Activated CD4-positive, alpha-beta T cell treated with anti-CD3 and anti-CD28 coated beads, Interleukin-2, amount 50 U/mL, for 1 hour (primary cell): ENCODE measurements at places on chromosomes 1 and 21.

GRCh38 chr1:94952539-94952938 is 25.6 kb upstream of the CNN3 start:
- no peak for DNase-seq

- DNase-seq = no peak
Measured at GRCh38 chr1:210684466-210685294, 356.0 kb downstream of the HHAT start.

- DNase-seq = no peak
Measured at GRCh38 chr1:24386241-24386640, 27.3 kb downstream of the STPG1 start.

DNA sequence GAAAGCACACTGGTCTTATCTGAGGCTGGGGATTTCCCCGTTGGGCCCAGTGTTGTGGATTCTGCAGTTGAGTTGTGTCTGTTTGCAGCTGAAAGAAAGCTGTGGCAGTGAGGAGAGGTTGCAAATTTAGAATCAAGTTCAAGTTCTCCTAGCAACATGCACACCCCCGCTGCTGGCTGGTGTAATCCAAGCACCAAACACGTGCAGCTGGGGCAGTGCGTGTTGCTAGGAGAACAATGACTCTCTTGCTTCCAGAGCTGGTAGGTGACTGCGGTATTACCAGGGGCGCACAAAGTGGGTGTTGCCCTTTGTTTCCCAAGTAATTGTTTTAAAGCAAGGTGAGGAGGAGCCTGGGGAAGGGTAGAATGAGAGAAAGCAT is 91.5 kb downstream of the IER5 start:
- DNase-seq = peak; percentile 41

DNA sequence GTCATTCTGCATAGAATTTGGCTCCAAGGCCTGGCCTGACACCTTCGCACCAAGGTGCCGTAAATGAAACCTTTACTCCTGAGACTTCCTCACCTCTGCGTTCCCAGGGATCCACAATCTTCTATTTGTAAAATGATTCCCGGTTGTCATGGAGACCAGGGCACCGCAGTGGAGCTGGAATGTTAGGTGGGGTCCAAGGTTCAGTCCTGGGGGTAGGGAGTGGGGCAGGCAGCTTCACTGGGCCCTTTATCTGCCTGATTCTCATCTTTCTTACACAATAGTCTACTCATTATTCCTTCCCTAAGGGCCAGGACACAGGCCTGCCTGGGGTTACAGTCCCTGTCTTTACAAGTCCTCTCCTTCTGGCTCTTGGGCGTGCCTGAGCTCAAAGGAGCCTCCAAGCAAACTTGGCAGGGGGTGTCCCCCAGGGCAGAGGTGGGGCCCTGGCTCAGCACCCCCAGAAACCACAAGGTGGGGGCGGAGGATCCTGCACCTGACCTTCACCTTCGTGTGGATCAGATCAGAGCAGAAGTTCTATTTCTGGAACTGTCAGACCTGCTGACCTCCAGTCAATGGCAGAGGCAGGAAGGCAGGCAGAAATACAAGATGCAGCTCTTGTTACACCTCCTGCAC is 51.1 kb downstream of the RIPK4 start:
- no peak for DNase-seq

DNA sequence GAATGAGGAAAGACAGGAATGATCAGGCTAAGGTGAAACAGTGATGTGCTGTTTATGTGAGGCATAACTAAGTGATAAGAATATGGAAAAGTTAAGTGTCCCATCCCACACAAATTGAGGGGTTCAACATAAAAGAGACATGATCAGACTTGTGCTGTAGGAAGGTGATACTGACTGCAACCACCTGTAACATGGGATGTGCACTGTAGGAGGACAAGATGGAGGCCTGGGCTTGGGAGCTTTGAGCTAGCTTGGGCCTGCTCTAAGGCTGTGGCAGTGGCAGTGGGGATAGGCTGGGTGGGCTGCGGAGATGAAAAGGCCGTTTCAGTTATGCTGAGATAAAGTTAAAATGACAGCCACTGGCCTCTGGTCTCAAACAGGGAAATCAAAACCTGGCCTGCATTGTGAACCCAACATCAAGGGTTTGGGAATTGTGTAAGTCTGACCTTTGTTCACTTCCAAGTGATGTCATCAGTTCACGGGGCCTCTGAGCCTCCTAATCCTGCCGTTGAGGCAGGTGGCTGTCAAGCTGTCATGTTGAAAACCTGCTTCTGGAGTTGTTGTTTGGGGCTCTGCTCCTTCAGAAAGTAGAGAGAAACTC is 61.2 kb upstream of the TENT5C start:
- no peak for DNase-seq

DNA sequence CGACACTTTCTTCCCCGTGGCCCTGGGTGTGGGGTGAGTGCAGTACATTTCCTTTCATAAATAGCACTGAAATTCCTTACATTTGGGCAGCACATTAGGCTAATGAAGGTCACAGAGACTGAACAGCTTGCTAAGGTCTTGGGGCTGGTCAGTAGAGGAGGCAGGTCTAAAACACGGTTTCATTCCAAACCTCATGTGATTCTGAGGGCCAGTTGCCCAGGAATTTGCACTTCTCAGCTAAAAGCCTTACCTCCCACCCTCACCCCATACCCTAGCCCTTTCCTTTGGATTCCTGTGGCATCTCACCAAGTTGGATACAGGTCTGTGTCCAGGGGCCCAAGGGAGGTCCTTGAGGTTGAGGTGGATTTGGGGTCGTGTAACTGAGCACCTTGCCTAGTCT is 147.8 kb upstream of the CD34 start:
- DNase-seq = no peak

- DNase-seq = no peak
Measured at GRCh38 chr1:233625510-233625981, 11.6 kb downstream of the KCNK1 start.

DNA sequence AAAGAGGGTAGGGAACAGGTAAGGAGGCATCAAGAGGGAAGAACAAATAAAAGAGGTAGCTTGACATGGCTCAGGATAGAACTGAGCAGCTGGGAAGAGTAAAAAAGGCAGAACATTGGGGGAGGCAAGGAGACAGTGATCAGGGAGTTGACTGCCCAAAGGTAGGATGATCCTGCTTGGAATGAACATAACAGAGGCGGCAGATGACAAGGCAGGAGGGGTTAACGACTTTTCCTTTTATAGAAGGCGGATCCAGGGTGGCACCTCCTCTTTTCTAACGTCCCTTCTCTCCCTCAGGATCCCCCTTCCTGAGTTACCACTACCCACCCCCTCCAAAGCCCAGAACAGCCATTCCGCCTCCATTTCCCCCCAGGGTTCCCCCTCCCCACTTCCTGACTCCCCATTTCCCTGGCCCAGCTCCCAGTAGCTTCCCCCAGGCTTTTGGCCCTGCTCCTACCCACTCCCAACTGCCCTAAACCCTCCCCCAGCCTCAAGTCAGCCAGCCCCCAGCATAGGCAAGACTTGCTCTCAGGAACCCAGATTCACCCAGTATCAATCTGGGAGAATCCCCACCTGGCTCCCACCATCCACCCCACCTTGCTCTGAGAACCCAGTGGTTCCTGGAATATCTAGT is 769 bp upstream of the ADAMTS4 start:
- no peak for DNase-seq

GRCh38 chr1:54323921-54324250 is 82.3 kb downstream of the SSBP3 start:
- DNase-seq = no peak

DNA sequence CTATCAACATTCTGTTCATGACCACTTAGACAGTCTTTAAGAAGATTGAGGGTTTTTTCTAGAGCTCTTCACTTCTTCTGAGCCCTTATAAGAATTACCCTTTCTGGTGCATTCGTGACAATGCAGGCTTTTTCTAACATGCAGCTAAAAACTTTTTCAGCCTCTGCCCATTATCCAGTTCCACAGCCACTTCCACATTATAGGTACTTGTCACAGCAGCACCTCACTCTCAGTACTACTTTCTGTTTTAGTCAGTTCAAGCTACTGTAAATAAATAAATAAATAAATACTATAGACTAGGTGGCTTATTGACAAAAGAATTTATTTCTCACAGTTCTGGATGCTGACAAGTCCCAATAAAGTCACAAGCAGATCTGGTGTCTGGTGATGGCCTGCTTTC is 284.4 kb upstream of the PKN2 start:
- no peak for DNase-seq

- DNase-seq = no peak
Measured at GRCh38 chr1:215728169-215728568, 161.1 kb downstream of the KCTD3 start.

- DNase-seq = no peak
Measured at GRCh38 chr1:106680216-106680615, 376.3 kb upstream of the PRMT6 start.

DNA sequence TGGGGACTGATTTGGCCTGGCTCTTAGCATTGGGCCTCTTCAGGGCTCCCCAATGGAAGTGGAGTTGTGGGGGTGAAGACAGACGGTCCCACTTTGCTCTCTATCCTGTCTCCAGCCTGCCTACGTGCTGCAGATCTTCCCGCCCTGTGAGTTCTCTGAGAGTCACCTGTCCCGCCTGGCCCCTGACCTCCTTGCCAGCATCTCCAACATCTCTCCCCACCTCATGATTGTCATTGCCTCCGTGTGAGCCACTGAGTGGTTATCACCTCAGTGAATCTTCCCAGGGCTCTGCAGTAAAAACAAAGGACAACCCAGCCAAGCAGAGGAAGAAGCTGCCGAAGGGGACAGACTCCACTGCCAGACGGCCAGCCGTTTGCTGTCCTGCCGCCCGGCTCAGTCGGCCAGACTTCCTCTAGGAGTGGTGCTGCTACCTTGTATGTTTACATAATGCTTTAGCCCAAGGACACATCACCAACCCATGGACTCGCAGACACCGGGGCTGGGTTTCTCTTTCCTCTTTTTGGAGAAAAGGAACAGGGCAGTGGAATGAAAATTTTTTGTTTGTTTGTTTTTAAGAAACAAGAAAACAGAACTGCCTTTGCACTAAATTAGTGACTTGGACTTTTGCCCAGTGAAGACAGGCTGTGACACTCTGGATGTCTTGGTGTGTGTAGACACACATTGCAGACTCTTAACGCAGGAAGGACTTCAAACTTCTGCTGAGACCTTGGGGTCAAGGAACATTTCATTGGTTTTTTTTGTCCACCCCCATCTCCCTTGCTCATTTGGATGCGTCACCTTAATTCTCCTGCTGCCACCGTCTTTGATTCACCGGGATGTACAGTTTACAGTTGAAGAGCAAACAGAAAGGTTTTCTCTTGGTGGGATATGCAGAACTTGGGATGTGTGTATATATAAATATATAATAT is 36.5 kb downstream of the ZBTB17 start:
- DNase-seq = no peak

DNA sequence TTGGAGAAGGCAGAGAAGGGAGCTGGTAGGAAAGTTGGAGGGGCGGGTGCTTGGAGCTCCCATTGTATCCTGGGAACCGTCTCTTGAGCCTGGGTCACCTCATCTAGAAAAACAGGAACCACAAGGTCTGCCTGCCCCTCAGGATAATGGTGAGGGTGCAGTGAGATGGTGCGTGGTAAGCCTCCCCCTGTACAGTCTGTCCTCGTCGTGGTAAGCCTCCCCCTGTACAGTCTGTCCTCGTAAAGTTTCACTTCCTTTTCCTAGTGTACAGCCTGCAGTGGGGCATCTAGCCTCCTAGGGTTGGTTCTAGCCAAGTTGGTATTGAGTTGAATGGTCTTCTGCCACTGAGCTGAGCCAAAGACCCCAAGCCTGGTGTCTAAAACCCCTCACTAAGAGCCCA is 66.5 kb upstream of the IGSF21 start:
- no peak for DNase-seq

- no peak for DNase-seq
Measured at GRCh38 chr1:97902067-97902466, 18.8 kb downstream of the DPYD start.

DNA sequence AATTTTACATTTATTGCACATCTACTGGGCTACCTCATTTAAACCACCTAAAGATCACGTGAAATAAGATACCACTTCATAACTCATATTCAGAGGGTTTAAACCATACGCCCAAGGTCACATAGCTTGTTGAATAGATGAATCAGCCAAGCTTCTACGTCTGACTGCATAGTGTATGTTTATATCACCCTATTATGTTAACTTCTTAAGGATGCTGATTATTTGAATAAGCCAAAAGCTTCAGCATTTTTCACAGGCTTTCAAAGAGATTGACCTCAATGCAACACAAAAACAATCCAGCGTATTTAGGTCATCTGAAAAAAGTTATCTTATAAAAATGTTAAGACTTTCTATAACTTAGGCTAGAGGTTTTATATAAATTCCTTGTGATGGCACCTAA is 373.8 kb downstream of the TGFB2 start:
- no peak for DNase-seq

- DNase-seq = no peak
Measured at GRCh38 chr1:236717811-236718210, 31.5 kb downstream of the ACTN2 start.

- DNase-seq = no peak
Measured at GRCh38 chr1:238457610-238458009, 566.9 kb upstream of the ZP4 start.

GRCh38 chr1:25641931-25642573 is 25.5 kb downstream of the MAN1C1 start:
- peak; percentile 34 for DNase-seq

- DNase-seq = peak; percentile 9
Measured at GRCh38 chr1:8472668-8473067, 154.8 kb downstream of the SLC45A1 start.

- DNase-seq = no peak
Measured at GRCh38 chr1:52753169-52753568, 26.9 kb downstream of the ZYG11B start.

DNA sequence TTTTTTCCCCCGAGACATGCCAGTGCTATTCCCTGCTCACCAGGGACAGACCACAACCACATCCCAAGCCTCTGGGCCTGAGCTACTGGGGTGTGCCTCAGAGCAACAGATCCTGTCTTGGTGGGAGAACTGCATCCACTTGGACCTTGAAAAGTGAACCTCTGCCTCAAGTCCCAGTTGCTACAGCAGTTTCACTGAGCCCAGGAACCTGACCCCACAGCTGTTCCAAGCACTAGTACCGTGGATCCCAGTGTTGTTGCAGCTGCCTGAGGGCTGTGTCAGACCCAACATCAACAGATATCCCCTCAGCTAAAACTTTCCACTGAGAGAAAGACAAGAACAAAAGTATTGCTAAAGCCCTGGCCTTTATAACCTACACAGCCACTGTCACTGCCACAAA is 373.0 kb downstream of the PLPP3 start:
- DNase-seq = no peak

DNA sequence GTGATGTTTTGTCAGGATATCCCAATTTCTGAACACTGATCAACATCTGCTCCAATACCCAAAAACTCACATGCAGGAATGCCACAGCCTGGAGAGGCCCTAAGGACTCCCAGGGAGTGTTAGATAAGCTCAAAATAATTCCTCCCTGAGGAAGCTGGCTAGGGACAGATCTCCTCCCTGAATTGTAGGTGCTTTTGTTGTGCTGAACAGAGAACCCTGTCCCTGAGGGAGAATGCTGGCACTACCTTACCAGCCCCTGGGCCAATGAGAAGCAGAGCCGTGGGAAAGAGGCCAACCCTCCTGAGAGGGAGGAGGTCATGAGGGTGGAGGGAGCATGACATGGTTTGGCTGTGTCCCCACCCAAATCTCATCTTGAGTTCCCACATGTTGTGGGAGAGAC is 73.6 kb upstream of the PTGFRN start:
- no peak for DNase-seq
